RWPE1 (cell line): ENCODE measurements at places on chromosomes 2 and 18.

DNA sequence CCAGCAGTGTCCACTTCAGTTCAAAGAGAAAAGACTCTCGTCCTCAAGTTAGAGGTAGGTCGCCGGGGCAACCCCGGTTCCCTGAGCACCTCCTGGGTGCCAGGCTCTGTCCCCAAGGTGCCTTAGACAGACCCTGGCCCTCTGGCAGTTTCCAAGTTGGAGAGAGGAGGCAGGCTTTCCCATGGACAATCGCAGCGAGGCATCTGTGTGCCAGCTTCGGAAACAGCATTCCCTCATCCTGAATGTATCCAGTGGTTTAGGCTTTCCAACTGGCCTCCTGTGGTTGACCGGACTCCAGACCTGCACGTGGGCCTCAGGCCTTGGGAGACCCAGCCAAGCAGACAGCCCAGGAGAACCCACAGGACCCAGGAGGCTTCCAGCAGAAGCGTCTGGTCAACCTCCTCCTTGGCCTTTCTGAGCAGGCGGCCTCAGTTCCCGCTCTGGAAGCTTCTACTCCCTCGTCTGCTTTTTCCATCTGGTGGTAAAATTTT, 70.3 kb downstream of the KCNF1 start:
- DNase-seq, result no peak

DNA sequence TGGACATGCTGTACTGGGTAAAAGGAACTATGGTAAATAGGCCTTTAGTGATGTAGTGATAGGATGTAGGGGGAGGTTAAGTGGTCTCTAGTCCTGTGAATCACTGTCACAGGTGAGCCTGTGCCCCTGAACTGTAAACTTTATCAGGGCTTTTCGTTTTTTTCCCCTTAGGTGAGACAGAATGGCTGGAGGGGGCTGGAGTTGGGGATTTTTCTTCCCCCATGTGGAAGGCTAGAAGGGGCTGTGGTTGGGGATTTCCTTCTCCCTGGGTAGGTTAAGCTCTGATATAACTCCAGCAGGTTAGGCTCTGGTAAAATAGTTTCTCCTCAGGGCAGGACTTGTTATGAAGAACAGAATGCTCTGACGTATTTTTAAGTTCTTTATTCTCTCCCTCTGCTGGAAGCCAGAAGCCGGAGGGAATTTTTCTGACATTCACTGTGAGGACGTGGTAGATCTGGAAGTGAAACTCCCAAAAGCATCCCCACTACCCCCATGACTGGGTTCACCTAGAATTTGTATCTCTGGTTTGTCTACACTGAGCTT, 28.5 kb downstream of the PIKFYVE start:
- DNase-seq, result no peak

GRCh38 chr2:117953231-117953630, 60.6 kb downstream of the CCDC93 start:
- DNase-seq, result no peak

DNA sequence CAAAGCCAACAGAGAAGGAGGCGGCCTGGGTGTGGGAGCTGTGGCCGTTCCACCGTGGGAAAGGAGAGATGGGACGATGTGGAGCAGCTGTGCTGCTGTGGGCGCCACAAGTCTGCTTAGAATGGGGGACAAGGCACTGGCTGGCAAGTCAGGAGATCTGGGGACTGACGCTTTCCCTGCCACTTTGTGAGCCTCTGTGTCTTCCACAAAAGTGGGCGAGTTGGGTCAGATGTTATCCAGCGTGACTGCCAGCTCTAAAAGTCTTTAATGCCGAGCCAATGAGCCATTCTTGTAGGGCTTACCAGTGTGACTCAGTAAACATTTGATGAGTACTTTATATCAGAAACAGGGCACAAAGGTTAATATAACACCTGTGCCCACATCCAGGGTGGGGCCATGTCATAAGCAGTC, 113.6 kb upstream of the MGAT5 start:
- peak; percentile 36 for DNase-seq

DNA sequence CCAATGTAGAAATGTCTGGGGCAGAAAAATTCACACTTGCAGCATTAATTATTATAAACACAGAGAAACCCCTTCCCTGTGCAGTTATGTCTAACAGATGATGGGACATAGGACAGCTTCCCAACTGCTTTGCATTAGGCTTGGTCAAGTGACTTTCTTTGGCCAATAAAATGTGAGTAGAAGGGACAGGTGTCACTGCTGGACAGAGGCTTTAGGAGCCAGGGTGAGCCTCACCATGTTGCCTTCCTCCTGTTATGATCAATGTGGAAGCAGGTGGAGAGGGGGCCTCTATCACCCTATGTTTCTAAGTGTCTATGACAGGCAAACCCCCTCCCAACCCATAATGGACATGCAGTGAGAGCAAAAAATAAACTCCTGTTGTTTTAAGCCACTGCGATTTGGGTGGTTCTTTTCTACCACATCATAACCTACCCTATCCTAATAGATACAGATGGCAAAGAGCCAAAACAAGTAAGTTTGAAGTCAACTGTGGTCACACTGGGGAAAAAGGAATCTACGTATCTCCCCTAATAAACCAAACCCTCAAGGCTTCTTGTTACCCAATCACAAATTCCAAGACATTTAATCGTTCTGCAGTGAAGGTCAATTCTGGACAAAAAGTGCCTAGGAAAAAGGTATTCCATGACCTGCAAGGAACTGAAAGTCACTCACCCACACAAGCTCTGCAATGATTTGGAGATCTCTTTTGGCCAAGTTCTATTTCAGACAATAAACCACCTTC, 28.6 kb upstream of the POU3F3 start:
- no peak for DNase-seq

- DNase-seq, result no peak
Measured at GRCh38 chr2:42029639-42030199, 18.1 kb upstream of the PKDCC start.

- no peak for DNase-seq
Measured at GRCh38 chr2:120672526-120673204, 63.0 kb upstream of the GLI2 start.

GRCh38 chr2:70778676-70779075, 10.7 kb upstream of the ADD2 start:
- DNase-seq, result no peak

GRCh38 chr18:8756571-8756970, 51.2 kb downstream of the MTCL1 start:
- no peak for DNase-seq

DNA sequence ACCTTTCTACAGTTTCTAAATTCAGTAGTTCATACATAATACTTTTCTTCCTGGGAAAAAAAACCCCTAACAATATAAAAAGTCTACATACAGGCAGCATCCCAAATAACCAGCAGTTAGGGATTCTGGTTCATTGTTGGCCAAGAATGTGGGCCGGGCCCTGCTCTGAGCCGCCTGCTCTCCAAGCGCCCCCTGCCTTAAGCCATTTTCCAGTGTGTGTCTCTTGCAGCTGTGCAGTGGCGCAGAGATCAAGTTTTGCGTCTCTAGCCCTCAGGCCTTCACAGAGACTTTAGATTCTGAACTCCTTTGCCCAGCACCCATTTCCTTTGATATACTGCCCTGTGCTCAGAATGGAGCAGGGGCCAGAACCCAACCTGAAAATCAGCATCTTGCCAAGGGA, 32.9 kb downstream of the RMC1 start:
- no peak for DNase-seq

DNA sequence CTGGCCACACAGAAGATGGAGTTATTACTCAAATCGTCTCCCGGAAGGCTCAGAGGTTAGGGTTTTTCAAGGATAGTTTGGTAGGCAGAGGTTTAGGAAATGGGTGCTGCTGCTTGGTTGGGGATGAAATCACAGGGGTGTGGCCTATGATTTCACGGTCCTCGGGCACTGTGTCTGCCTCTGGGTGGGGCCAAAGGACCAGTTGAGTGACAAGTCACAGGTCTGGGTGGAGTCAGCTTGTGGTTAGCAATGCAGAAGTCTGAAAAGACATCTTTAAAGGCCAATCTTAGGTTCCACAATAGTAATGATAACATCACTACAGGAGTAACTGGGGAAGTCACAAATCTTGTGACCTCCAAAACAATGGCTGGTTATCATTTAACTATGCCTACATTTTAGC, 387.8 kb downstream of the ZNF521 start:
- no peak for DNase-seq

DNA sequence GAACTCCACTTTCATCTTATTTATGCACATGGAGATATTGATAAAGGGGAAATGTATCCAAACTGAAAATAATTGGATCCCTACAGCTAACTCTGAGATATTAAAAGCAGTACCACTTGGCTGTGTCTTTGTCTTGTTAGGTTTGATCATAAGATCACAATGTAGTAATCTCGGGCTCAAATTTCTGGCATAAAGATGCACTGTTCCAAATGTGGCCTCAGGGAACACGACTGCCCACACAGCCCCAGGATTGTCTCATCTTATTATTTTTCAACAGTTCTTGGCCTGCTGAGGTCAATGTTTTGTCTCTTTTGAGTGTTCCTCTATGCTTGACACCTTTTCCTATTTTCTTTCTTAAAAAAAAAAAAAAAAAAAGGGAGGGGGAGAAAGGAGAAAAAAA, 114.1 kb downstream of the GBX2 start:
- DNase-seq, result no peak

- no peak for DNase-seq
Measured at GRCh38 chr2:200624658-200625057, 38.8 kb downstream of the AOX1 start.

- no peak for DNase-seq
Measured at GRCh38 chr18:61765097-61765496, 127.7 kb downstream of the RNF152 start.

- no peak for DNase-seq
Measured at GRCh38 chr18:10059610-10060468, 146.0 kb downstream of the VAPA start.

- DNase-seq, result no peak
Measured at GRCh38 chr18:37986665-37987064, 421.1 kb upstream of the CELF4 start.

GRCh38 chr18:63905361-63905760, 2.4 kb upstream of the SERPINB10 start:
- no peak for DNase-seq

DNA sequence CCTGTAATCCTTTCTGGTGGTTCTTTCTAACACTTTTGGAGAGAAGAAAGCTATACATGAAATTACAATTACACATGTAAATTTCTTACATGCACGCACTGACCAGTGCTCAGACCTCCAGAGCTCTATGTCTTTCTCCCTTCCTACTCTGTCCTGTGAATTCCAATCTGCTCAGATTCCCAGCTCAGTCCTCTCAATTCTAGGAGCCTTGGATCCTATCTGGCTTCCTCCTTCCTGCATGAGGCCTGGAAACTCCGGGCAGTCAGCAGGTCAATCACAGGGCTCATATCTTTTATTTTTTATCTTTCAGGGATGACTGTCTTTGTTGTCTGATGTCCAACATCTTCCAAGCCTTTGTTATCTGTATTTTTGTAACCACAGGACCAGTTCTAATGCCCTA, 56.0 kb downstream of the NEURL3 start:
- DNase-seq, result no peak
